ENCODE measurements at places on chromosomes 1 and 21.

DNA sequence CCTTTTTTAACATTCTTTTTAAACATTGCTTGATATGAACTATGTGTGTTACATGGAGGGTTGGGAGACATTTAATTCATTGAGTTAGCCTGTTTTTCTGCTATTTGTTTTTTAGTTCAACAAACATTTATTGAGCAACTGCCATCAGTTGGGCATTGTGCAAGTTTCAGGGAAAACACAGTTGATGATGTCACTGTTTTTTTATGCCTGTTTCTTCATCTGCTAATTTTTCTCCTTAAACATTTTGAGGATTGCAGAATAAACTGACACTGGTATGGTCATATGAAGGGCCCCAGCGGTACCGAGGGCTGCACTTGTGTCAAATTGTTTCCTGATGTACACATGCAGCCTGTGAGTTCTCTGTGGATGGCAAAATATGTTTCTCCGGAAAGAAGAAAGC is 253.0 kb downstream of the FGGY start:
- peak; percentile 42 for DNase-seq

DNA sequence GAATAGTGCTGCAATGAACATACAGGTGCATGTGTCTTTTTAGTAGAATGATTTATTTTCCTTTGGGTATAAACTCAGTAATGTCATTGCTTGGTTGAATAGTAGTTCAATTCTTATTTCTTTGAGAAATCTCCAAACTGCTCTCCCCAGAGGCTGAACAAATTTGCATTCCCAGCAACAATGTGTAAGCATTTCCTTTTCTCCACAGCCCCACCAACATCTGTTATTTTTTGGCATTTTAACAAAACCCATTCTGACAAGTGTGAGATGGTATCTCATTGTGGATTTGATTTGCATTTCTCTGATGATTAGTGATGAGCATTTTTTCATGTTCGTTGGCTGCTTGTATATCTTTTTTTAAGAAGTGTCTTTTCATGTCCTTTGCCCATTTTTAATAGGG is 21.9 kb upstream of the EEIG2 start:
- no peak for DNase-seq

DNA sequence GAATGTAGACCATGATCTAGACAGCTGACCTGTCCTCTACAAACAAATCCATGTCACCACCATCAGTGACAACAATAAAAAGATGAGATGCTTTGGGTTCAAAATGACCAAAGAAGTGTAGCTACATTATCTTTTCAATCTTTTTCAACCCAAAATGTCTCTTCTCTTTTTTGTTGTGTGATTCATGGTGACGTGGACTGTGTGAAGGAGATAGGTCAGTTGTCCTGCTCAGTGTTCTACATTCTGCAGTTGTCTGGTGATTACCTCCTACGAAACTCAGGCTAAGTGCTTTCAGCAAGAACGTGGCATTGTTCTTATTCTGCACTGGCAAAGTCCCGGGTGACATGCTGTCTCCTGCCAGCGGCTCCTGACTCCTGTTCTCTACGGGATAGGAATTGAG is 73.1 kb downstream of the PRKAB2 start:
- DNase-seq: peak; percentile 17

DNA sequence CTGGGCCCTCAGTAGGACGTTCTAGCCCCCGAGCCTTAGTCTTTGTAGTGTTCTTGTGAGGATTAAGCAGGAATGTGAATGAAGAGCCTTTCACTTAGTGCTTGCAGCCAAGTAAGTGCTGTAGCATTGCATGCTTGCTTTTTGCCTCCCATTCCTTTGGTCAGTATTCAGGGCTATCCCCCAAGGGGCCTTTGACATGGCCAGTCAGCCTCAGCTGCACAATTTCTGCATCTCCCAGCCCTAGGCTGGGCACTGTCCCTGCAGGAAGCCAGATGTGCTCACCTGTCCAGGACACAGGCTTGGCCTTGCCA is 30.5 kb downstream of the SOX13 start:
- no peak for DNase-seq

DNA sequence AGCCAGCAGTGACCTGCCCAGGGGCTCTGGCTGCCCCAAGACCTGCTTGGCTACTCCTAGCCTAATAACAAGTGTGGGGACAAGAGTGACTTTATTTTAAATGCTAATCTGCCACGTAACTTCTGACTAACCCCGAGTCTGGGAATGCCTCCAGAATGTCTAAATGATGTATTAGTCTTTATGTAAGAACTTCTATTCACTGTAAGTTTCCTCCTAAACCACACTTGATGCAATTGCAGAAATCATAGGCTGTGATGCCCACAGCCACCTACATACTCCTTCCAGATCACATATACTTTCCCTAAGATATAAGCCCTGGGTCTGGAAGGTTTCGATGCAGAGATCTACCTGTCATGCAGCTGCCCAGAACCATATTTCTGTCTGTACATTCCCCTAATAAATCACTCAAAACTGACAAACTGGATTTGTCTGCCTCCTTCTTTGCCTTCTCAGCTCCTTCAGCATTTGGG is 5.9 kb upstream of the VPS45 start:
- no peak for DNase-seq

DNA sequence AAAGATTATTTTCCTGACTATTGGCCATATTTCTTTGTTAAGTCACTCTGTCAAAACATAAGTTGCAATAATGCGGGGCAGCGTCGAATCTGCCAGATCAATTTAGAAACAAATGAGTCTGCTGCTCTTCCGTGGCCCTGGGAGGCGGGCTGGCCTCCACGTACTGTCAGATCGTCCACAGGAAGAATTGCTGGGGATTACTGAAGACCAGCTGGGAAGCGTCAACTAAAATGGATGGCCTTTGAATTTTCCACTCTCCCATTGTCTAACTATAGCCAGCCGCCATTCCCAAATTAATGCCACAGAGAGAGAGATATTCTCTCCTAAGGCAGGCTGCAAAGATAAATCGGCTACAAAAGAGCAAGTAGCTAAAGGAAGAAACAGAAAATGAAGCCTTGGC is 560.2 kb downstream of the SMYD3 start:
- DNase-seq: no peak

- no peak for DNase-seq
Measured at GRCh38 chr1:181704546-181704945, 221.2 kb downstream of the CACNA1E start.

Data from OCI-M1 (cell line).